ENCODE measurements at places on chromosomes 7 and 10.

DNA sequence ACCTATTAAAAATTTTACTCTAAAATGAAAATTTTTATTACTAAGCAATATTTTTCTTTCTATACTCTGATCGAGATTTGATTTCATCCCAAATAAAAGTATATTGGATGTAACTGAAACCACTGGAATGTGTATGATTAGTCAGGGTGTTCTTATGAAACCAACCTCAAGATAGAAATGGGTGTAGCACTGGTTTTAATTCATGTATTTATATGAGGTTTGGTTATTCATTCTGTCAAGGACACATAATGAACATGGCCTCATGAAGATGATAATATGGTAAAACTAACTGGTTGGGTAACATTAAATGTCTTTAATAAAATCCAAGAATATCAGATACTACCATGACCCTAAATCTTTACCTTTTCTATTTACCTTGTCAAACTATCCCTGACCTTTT is 197.7 kb downstream of the SEMA3A start:
- no peak for DNase-seq

DNA sequence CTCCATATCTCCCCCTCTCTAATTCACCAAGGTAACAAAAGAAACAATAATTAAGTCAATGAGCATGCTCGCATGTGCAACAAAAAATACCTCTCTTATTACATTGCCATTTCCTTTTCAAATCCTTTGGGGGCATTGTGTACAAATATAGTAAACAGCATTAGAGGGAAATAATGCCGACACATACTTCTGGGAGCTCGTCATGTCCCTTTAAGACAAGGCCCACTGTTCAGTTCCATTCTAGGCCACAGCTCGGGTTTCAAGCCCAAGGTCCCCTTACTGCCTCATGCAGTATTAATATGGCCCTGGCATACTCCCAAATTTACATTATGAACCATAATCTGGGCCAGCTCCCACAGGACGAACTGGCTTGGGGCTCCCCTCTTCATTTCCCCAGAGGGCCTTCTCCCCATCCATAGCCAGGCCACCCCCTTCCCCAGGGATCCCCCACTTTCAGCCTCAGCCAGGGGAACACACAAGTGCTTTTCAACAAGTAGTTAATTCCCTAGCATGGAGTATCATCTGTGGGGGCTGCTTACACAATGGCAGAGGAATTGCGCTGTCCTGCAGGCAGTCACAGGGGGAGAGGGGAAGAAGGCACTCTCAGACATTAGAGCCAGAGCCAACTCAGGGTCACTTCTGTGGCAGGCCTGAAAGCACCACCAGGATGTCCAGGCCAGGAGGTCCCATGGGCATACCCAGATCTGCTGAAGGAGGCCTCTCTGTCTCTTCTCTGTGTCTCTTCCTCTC is 110.6 kb downstream of the KCNMA1 start:
- no peak for DNase-seq

GRCh38 chr7:30285536-30286284 is 1.3 kb downstream of the ZNRF2 start:
- peak; percentile 32 for DNase-seq

DNA sequence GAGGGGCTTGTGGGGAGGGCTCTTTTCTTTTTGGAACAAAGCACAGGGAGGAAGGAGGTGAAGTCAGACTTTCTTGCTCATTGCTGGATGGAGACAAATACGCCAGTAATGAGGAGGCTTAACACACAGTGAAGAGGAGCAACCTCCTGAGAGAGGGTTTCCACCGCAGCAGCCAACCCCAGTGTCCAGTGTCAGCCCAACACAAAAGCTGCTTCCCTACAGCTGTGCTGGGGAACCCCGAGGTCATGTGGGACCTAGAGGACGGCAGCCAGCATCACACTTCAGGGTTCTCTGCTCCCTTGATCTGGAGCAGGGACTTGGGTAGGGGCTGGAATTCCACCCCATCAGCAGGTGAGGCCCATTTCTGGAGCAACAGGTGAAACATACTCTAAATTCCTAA is 7.7 kb downstream of the BLNK start:
- DNase-seq: no peak

Measured in G401 (cell line).